ENCODE measurements at places on chromosomes 12 and 14.

GRCh38 chr12:131223171-131223761, 269.6 kb downstream of the ADGRD1 start:
- no peak for DNase-seq

DNA sequence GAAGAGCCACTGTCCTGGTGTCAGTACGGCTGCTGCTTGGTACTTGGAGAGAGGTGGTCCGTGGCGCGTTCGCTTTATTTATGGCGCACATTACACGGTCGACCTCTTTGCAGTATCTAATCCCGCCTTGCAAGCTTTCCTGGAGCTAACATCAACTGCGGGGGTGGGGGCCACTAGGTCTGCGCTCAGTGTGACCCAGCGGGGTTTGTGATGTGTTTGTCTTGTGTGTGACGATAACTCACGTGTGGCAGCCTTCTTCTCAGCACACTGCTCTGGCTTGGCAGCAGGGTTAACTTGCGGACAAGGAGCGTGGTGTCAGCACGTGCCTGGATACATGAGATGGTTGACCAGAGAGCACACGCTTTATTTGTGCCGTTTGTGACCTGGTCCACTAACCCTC, 122.2 kb upstream of the RTL1 start:
- no peak for DNase-seq

DNA sequence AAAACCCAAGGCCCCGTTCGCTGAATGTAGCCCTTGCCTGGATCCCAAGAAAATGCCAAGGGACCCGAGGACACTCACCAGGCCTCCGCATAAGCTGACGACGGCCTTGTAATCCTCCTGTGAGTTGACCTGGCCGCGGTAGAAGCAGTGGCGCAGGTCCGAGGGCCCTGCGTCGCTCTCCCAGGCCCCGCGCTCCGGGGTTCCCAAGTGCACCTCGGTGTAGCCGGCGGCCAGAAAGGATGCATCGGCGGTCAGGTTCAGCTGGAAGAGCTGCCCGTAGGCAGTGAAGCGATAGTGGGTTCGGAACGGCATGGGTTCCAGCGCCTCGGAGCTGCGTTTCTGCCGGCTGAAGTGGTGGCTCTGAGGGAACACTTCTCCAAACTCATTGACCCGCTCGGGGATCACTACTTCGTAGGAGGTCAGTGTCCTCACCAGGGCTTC, 1.2 kb downstream of the ADAMTS20 start:
- DNase-seq, result no peak

DNA sequence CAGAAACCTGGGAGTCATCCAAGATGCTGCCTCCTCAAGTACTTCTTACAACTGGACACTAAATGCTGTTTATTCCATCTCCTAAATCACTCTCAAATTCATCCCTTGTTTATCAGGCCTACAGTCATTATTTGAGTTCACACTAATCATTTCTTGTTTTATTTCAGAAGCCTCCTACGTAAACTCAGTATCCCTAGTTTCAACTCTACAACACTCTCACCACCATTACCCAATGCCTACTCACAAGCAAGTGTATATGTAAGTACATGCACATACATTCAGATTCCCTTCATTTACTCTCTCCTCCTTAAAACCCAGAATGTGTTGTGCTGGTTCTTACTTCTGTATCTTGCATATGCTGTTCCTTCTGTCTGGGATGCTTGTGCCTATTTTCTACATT, 43.0 kb downstream of the DDHD1 start:
- no peak for DNase-seq

DNA sequence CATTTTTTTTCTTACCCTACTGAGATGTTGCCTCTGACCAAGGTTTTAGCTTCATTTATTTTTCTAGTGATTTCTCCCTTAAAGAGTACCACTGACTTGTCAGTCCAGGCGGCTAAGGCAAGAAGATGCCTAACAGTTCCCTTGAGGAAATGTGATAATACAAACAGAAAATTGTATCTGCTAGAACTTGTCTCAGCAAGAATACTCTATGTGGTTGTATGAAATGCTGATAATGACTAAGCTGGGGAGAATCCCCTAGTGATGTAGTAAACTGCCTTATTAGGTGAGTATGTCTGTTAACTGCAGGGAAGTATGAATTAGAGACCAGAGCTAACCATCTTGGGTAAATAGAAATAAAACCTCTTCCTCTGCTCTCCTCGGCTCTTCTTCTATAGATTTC, 6.7 kb downstream of the C12orf54 start:
- DNase-seq, result no peak

DNA sequence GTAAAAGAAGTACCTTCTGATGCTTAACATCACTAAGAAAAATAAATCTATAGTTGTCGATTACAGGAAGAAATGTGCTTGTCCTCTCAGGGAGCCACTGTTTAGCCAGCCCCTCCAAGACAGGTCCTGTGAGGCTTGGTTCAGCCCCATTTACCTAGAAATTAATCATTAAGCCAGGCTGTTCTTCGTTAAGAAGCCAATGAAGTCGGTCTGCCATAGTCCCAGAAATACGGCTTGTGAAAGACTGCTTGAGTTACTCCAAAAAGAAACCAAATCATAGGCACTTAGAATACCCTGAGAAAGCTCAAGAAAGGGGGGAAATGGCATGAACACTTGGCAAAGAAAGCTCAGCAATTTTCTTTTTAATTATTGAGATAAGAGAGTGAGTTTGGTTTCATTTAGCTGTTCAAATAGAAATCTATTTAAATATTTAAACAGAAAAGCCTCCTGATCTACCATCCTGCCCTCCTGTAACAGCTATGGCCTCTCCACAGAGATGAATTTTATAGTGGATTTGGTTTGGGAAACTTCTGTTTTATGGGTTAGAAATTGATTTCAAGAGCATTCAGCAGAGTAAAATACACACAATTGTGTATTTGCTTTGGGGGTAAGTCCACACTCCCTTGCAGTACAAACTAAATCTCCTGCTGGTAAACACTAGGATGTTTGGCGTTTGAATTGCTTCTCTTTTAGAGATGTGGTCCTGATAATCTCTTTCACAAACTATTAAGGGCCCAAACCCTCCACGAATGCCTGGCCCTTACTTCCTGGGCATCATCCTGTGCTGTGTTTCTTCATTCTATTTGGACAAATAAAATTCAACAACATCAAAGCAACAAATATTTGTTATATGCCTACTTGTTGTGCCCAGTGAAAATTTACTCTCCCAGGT, 234.4 kb downstream of the SEC23A start:
- no peak for DNase-seq
